ENCODE measurements at places on chromosomes 3 and 15.
A peak's percentile ranks its signal among the peaks of the same experiment; 100 is the strongest.

- no peak for DNase-seq
These were observed 15.3 kb downstream of the COPB2 start for GRCh38 chr3:139374099-139374498.

- no peak for DNase-seq
These were observed 91.7 kb downstream of the SPRED1 start for GRCh38 chr15:38344351-38344750.

GRCh38 chr15:73284090-73284716 lies 84.6 kb downstream of the HCN4 start:
- DNase-seq = peak; percentile 44

DNA sequence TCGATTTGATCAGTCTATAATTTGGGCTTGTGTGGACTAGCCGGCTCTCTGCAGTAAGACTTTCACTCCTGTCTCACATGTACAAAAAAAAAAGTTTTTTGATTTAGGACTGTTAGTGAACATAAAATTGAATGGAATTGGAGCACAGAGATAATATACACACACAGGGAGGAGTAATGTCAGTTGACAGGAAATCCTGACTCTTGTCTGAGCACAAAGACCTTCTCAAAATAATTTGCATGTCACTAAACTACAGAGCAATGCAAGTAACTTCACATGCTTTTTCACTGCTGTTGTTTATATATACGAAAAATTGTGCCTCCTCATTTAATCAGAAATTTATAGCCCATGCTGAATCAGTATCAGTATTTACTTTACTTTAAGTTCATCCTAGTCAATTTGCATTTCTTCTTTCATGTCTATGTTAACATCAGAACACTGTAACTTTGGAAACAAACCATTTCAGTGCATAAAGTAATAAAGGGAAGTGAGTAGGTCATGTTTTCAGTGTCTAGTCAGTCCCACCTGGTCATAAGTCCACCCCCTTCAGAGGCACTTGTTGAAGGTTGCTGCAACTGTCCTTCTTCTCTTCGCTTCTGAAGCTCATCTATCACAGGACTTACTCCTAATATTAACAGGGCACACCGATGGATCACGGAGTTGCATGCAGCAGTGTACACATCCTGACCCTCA lies 115.8 kb downstream of the FBXL22 start:
- DNase-seq = no peak

DNA sequence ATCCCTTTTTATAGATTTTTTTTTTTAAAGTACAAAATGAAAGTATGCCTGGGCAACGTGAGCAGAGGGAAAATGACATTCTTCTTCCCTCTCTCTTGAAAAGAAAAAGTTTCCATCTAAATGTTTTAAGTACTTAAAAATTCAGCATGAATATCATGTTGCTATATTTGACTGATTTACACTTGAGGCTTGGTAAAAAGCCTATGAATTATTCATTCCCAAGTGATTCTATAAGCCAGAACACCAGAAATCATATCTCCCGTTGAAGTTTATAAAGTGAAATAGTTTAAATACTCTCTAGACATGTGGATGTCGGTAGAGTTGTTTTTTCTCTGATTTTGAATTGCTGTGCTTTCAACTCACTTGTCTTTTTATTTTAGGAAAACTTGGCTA lies 276.2 kb upstream of the RARB start:
- DNase-seq = no peak

- DNase-seq = no peak
These were observed 22.2 kb downstream of the EPHB3 start for GRCh38 chr3:184583578-184584451.

GRCh38 chr3:126119008-126119675 lies 35.2 kb upstream of the SLC41A3 start:
- no peak for DNase-seq

- no peak for DNase-seq
These were observed 19.8 kb downstream of the RAB7A start for GRCh38 chr3:128745742-128746141.

- peak; percentile 89 for DNase-seq
These were observed 32.9 kb upstream of the RFTN1 start for GRCh38 chr3:16546186-16547010.

DNA sequence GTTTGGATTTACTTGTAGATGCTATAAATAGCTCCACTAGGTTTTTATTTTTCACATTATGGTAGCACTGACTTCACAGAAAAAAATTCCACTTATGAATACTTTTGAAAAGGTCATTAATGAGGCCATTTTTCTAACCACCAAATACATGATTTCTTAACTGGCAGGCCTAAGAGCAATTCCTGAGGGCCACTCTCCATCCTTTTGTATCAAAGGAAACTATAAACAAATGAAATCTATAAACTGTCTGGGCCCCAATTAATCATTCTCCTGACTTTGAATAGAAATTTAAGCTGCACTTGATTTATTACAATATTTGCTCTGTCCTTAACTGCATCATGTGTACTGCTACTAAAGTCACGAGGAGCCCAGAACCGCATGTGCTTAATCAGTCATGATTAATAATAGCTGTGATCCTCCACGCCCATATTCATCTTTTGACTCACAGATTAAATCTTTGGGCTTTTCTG lies 25.1 kb upstream of the MTMR10 start:
- DNase-seq = no peak

DNA sequence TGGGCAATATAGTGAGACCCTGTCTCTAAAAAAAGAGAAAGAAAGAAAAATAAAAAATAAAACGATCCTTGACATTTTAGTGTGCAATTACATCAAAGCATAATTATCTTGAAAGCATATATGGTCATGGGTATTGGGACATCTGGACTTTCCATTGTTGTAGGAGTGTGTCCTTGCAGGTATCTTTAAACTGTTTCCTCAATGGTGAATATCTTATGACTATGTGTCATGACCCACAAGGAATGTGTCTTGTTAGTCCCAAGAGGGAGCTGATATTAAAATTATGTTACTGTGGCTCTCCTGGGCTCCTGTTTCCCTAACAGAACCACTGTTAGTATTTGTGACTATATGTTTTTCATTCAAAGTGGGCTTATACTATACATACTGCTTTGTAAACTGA lies 26.6 kb downstream of the EIF1B start:
- DNase-seq = no peak

DNA sequence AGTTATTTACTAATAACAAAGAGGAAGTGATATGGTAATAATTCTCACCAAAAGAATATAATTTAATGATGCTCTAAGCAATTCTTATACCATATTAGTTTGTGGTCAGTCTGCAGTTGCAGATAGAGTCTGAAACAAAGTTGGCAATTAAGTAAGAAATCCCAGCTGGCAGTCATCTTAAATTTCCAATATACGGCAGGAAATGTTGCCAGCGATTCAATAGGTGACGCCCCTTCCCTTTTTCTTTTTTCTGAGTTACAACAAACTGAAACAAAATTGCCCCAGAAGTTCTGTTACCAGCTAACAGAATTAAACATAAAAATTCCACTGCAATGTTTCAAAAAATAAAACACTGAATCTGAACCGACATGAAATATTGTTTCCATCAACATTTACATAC lies 26.7 kb downstream of the LRRFIP2 start:
- DNase-seq = peak; percentile 68

GRCh38 chr3:174002543-174002942 lies 605.0 kb downstream of the NLGN1 start:
- DNase-seq = peak; percentile 19

- DNase-seq = peak; percentile 70
These were observed 1.1 kb downstream of the KLHL6 start for GRCh38 chr3:183554377-183554776.

- no peak for DNase-seq
These were observed 35.4 kb upstream of the TRIM71 start for GRCh38 chr3:32782407-32782806.

- no peak for DNase-seq
These were observed 39.7 kb downstream of the NBEAL2 start for GRCh38 chr3:47019201-47019600.

DNA sequence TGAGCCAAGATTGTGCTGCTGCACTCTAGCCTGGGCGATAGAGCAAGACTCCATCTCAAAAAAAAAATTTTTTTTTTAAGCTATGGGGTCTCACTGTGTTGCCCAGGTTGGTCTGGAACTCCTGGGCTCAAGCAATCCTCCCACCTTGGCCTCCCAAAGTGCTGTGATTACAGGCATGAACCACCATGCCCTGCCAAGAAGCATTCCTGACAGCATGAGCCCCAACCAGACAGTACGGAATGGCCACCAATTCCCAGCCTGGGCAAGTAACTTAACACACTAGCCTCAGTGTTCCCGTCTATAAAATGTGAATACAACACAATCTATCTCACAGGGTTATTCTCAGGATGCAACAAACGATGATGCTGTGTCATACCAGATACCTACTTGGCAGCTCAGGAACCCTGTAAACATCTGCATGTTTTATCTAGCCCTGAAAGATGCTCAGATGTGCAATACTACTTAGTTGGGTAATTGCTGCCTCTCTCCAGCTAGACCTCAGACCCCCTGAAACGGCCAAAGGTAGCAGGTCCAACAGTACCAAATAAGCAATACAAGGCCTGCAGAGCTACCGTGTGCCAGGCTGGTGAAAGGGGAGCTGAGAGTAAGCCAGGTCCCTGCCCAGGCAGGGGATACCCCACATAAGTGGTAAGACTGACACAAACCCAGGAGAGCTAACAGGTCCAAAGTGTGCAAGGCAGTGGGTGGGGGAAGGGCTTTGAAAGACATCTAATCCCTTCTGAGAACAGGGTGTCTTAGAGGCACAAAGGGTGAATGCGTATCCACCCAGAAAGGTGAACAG lies 1.9 kb downstream of the TKT start:
- DNase-seq = peak; percentile 59

GRCh38 chr3:18758047-18758704 lies 333.0 kb upstream of the SATB1 start:
- DNase-seq = peak; percentile 90

GRCh38 chr3:60760145-60760544 lies 491.1 kb downstream of the FHIT start:
- peak; percentile 24 for DNase-seq

GRCh38 chr3:71487418-71487817 lies 96.1 kb downstream of the FOXP1 start:
- DNase-seq = peak; percentile 42

GRCh38 chr15:79212589-79213157 lies 69.8 kb upstream of the ANKRD34C start:
- DNase-seq = no peak

All from hematopoietic multipotent progenitor cell treated with erythropoietin and hydrocortisone succinate and interleukin-3 and kit ligand, for 6 days (in vitro differentiated cells).